ENCODE measurements at places on chromosomes 4 and X. TPM values are rescaled to one million over a fixed set of nuclear protein-coding genes. Genes with fewer than 3 reads are reported as not detected.

- DNase-seq, result no peak
Observed at GRCh38 chrX:41475591-41476241, 28.6 kb downstream of the NYX start.

Gene SRPK3
- 0.35 TPM for total RNA-seq

Gene PAGE1
- total RNA-seq, result 0.41 TPM

GRCh38 chrX:104130808-104131207 lies 18.5 kb downstream of the ZCCHC18 start:
- no peak for DNase-seq

GRCh38 chr4:3229964-3230363 lies 19.0 kb upstream of the MSANTD1 start:
- DNase-seq, result no peak

Gene LARP1B
- 15.7 TPM for total RNA-seq

- DNase-seq, result peak; percentile 70
Observed at GRCh38 chrX:138925330-138925729, 213.8 kb upstream of the FGF13 start.

Measured in H4 (cell line).